ENCODE measurements at places on chromosomes 12 and 14. TPM values are rescaled to one million over a fixed set of nuclear protein-coding genes. Genes with fewer than 3 reads are reported as not detected.

OR4K2 gene
- not detected for total RNA-seq

DNA sequence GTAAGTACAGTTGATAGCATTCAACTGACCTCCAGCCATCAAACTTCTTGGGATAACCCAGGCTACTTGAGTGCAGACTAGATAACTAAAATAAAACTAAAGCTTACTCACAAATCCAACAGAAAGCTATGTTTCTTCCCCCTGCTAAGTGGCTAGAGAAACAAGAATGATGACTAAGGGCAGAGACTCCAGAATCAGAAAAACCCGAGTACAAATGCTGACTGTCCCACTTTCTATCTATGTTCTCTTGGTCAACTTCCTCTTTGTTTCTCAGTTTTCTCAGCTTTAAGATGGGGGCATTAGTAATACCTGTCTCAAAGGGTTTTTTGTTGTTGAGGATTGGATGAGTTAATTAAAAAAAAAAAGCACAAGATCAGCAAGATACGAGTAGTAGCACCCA is 6.1 kb upstream of the NUAK1 start:
- DNase-seq = no peak

RHEBL1 gene
- total RNA-seq = 1.2 TPM

ADCY6 gene
- 44.2 TPM for total RNA-seq

INHBC gene
- total RNA-seq = not detected

- no peak for DNase-seq
Observed at GRCh38 chr14:88010331-88010730, 5.4 kb downstream of the GPR65 start.

DNA sequence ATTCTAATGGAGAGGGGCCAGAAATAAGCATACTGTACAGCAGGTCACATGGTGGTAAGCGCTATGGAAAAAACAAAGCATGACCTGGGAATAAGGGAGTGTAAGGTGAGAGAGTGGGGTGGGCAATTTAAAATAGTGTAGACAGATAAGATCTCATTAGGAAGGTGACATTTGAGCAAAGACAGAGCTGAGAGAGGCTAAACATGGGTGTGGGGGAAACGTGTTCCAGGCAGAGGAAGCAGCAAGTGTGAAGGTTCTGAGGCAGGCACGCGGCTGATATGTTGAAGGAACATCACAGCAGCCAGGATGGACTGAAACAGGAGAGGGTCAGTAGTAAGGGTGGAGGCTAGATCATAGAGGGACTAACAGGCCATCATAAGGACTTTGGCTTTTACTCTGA is 126.8 kb downstream of the SAMD4A start:
- DNase-seq = no peak

DNA sequence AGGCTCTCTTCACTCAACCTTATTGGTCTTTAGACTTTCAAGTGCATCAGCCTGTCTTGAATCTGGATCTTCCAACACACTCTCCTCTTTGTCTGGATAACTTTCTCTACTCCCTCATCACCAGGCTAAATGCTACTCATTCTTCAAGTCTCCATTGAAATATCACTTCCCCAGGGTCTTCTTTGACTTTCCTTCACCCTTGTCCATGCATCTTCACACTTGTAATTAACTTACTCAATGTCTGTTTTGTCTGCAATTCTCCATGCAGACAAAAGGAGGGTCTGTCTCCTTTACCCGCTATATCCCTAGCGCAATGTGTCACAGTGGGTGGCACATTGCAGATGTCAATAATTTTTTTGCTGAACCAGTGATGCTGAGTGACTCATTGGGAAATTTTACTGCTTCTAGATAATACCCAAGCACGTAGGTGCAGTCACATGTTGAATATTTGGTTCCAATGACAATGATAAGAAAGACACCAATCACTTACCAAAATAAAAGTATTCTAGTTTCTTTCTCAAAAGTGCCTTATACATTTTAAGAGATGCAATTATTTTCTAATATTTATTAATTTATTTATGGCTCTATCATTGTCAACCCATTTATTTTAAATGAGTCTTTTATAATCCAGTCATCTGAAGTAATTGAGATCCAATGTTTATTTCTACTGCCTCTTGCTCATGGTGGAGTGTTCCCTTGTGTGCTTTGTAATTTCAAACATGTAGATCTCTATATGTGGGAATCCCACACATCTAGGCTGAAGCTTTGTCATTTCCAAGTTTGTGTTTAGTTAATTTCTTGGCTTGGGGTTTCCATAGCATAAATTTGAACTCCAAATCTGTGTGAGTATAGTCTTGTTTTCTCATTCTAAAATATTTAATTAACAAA is 21.7 kb upstream of the RFC5 start:
- DNase-seq = no peak

- peak; percentile 73 for DNase-seq
Observed at GRCh38 chr14:64510825-64511671, 6.5 kb downstream of the ZBTB1 start.

RNFT2 gene
- total RNA-seq = 2.4 TPM

GPR65 gene
- total RNA-seq = 0.05 TPM

GRCh38 chr14:23362200-23362599 is 2.8 kb downstream of the EFS start:
- no peak for DNase-seq

DNA sequence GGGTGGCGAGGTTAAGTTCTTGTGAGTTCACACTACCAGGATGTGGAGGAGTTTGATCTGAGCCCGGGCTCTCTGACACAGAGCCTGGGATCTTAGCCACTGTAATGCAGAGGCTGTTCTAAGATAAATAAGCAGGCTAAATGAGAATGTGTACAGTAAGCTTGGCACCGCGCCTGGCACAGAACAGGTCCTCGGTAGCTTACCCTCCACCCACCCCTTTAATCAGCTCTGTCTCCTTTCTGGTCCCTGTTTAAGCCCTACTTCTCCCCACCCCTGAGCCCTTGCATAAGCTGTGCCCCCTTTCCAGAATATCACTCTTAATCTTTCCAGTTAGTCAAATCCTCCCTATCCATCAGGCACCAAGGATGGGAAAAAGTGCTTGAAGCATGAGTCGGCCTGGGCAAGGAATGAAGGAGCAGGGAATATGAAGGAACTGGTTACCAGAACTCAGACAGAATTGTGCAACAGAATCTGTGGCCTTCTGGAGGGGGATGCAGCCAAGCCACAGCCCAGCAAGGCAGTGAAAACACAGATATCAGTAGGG is 32.8 kb upstream of the CMKLR1 start:
- peak; percentile 69 for DNase-seq

LHX5 gene
- total RNA-seq = not detected

PNN gene
- total RNA-seq = 24.0 TPM

DNA sequence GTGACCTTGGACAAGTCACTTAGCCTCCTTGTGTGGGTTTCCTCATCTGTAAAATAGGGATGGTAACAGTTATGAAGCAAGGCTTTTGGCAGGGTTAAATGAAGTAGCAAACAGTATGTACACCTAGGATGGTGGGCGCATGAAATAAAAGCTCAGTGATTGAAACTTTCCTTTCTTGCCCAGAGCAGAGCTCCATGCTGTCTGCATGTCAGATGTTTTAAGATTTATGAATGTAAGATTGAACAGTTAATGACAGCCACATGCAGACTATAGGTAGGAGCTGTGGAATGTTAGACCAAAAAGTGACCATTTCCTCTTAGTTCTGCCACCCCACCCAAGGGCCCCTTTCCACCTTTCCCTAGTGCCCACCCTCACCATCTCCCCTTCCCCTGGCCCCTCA is 12.1 kb downstream of the ITGB7 start:
- DNase-seq = no peak

DNA sequence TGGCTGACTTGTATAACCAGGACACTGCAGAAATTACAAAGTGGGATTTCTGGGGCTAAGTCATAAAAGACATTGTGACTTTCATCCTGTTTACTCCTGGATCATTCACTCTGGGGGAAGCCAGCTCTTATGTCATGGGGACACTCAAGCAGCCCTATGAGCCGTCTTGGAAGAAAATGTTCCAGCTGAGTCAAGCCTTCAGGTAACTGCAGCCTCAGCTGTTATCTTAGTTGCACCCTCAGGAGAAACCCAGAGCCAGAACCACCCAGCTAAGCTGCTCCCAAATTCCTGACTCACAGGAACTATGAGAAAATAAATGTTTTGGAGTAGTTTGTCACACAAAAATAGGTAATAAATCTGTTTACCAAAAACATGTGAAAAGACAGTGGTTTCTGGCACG is 43.1 kb upstream of the GXYLT1 start:
- no peak for DNase-seq

DNA sequence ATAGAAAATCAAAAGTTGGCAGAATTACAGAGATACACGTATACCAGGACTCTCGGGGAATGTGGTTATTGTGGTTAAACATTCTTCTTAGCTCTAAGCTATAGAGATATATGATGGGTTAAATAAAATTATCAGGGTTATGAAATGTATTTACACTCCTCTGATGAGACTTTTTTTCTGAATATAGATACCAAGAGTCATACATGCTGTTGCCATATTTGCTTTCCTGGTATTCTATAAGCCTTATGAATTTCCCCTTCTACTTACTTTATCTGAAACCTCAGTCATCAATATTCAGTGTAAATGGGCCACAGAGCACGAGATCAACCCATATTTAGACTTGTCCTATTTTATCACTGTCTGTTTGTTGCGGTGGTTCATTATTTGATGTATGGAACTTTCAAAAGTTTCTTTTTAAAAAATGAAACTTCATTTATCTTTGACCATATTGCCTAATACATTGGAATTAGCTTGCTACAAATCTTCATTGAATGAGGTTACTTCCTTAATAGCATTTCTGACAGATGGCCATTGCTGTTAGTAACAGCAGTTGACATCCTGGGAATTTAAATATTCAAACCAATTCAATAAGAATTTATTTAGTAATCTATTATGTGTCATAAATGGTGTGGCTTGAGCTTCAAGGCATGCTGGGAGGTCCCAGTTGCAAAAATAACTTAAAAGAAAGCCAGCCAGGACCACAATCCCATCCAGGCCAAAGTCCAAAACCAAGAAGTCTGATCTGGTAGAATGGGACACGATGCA is 393.5 kb downstream of the PCNX1 start:
- DNase-seq = peak; percentile 22

SLC5A8 gene
- not detected for total RNA-seq

IRAK3 gene
- total RNA-seq = not detected

LRRC10 gene
- not detected for total RNA-seq

DNA sequence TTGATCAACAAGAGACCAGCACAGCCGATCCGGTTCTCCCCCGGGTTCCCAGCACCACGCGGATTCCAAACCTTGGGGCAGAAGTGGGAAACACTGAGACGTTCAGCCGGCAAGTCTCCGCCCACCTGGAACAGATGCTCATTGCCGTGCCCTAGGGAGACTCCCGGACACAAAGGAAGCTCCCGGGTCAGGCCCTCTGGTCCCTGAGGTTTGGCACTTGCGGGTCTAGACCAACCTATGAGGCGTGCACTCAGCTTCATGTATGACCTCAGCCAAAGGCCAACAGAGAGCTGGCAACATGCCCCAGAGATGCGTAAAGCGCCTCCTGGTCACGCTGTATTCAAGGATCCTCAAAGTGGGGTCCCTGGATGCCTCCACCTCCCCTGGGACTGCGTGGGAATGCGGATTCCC is 2.5 kb downstream of the RIMBP2 start:
- DNase-seq = no peak

- DNase-seq = no peak
Observed at GRCh38 chr12:57765003-57765697, 1.7 kb downstream of the CYP27B1 start.

SLCO1B3 gene
- not detected for total RNA-seq

FKBP11 gene
- 4.3 TPM for total RNA-seq

HOXC12 gene
- 0.62 TPM for total RNA-seq

DNA sequence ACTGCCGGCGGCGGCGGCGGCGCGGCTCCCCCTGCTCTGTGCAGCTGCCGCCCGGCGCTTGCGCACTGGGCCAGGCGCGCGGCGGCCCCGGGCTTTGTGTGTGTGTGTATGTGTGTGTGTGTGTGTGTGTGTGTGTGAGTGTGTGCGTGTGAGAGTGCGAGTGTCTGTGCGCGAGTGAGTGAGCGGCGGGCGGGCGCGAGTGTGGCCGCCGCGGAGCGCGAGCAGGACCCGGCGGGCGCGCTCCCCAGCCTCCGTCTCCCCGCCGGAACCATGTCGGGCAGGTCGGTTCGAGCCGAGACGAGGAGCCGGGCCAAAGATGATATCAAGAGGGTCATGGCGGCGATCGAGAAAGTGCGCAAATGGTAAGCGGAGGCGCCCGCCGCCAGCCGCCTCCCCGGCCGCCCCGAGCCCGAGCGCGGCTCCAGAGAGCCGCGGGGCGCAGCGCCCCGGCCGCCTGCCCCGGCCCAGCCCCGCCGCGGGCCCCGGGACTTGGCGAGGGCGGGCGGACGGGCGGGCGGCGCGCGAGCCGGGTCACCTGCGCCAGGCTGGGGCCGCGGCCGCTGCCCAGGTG is at the start of gene BCL7A:
Gene BCL7A, plus strand, starts transcription at position 63 of the 571 bp plus-strand sequence. Its CDS starts 208 bp downstream, at position 271.
- DNase-seq = peak; percentile 84

ENDOU gene
- not detected for total RNA-seq

KLHDC1 gene
- total RNA-seq = 4.9 TPM

TBX3 gene
- 8.8 TPM for total RNA-seq

DNA sequence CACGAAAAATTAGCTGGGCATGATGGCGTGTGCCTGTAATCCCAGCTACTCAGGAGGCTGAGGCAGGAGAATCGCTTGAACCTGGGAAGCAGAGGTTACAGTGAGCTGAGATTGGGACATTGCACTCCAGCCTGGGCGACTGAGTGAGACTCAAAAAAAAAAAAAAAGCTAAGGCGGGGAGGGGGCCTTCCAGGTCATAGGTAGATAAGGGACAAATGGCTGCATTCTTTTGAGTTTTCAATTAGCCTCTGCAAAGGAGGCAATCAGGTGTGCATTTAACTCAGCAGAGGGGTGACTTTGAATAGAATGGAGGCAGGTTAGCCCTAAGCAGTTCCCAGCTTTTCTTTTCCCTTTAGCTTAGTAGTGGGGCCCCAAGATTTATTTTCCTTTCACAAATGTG is 743 bp upstream of the AACS start:
- DNase-seq = no peak

GRCh38 chr14:73760598-73761586 is 46.7 kb upstream of the PNMA1 start:
- DNase-seq = no peak

- peak; percentile 11 for DNase-seq
Observed at GRCh38 chr12:45034861-45035265, 16.0 kb downstream of the DBX2 start.

Measured in myocyte (in vitro differentiated cells).